ENCODE measurements at places on chromosomes 2 and 18.

- no peak for DNase-seq
Observed at GRCh38 chr2:149562324-149562723, 25.3 kb downstream of the MMADHC start.

DNA sequence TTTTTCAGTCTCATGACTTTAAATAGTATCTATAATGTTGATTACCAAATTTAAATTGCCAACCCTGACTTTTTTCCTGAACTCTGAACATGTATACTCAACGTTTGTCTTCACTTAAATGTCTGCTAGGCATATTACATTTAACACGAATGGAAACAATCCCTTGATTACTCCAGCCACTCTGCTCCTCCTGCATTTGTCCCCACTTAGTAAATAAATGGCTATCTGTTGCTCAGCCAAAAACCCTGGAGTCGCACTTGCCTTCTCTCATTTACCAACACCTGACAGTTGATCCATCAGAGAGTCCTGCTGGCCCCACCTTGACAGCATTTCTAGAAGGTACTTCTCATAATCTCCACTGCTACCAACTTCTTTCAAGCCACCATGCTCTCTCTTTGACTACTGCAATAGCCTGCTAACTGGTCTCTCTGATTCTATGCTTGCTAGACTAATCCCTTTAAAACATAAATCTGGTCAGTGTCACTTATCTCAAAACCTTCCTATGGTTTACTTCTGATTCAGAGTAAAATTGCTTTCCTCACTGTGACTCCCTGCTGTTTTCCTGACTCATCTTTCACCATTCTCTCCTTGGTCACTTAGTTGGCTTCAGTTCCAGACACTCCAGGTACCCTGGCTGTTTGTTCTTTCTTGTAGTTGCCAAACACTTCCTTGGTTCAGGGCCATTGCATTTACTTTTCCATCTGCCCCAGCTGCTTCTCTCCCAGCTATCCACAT is 31.9 kb downstream of the SPAG16 start:
- no peak for DNase-seq

- DNase-seq = no peak
Observed at GRCh38 chr2:32810909-32811495, 135.8 kb upstream of the LTBP1 start.

DNA sequence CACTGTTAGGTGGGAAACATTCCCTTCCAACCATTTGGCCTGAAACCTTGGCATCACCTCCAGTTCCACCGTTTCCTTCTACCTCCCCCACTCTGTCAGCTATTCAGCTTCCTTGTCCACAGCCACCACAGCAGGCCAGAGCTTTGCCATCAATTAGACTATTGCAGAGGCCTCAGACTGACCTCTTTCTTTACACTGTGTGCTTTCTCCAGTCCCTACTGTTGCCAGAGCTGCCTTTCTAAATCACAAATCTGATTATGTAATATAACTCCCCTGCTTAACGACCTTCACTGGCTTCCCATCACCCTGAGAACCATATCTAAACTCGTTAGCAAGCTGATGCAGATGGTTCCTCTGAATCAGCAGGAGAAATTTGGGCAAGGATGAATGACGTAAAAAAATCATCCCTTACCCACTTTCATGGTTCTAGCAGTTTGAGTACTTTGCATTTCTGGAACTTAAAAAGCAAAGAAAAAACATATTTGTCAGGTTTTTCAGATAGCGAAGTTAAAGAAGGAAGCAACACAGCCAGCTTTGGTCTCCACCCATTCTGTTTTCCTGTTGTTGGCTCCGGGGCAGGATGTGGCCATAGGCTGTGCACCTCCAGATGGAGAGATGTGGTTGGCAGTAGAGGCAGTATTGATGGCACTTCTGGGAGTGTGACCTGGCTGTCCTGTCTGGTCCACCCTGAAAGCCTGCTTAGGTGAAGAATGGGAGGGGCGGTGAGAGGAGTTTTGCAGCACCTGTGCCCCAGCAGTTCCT is 422.1 kb downstream of the PARD3B start:
- peak; percentile 54 for DNase-seq

- DNase-seq = no peak
Observed at GRCh38 chr2:175143678-175144077, 24.3 kb downstream of the ATF2 start.

- DNase-seq = no peak
Observed at GRCh38 chr2:88027697-88028389, 11.5 kb upstream of the RNU2-63P start.

DNA sequence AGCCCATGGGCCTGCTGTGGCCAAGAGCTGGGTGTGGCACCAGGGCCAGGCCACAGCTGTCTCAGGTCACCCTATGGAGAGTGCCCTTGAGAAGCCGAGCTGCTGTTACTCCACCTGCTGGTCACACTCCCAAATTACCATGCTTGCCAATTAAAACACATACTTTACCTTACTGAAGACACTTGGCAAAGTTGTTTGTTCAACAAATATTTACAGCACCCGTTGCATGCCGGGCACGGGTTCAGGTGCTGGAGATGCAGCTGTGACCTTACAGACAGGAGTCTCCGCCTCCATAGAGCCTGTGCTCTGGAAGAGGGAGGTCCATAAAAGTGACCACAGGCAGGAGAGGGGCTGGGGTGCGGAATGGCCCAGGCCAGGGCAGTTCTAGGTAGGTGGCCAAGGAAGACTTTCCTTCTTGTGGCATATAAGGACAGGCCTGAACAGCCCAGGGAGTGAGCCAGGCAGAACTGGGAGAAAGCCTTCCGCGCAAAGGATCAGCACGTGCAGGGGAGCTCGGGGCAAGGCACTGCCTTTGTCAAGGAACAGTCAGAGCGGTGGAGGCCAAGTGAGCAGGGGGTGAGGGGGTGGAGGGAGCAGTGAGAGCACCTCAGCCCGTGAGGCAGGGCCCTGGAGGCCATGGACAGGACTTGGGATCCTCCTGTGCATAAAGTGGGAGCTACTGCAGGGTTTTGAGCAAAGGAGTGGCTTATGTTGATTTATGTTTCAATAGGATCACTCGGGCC is 23.6 kb upstream of the RBM44 start:
- DNase-seq = no peak

DNA sequence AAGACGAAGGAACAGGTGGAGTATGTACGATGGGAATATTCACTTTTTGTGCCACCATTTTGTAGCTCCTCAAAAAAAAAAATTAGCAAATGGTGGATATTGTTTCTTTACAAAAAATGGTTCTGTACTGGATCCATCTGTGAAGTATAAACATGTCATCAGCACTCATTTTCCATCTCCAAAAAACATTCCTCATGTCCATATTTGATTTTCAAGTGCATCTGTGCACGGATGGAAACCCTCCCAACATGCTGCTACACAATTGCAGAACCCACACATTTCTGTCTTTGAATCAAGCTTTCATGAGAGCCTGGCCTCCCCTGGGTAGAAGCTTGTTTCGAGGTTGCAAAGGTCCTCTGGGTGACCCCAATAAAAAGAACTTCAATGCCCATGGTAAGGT is 59.6 kb upstream of the ZEB2 start:
- no peak for DNase-seq

- DNase-seq = no peak
Observed at GRCh38 chr2:55048508-55049042, 1.7 kb downstream of the RTN4 start.

GRCh38 chr2:72292433-72292832 is 144.8 kb upstream of the CYP26B1 start:
- no peak for DNase-seq

DNA sequence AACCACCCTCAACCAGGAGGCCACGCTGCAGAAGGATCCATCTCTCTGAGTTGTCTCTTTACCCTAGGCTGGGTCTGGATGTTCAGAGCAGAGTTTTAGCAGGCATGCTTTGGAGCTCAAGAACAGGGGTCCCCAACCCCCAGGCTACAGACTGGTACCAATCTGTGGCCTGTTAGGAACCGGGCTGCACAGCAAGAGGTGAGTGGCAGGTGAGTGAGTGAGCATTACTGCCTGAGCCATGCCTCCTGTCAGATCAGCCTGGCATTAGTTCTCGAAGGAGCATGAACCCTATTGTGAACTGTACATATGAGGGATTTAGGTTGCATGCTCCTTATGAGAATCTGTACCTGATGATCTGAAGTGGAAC is 172.5 kb downstream of the UXS1 start:
- no peak for DNase-seq

DNA sequence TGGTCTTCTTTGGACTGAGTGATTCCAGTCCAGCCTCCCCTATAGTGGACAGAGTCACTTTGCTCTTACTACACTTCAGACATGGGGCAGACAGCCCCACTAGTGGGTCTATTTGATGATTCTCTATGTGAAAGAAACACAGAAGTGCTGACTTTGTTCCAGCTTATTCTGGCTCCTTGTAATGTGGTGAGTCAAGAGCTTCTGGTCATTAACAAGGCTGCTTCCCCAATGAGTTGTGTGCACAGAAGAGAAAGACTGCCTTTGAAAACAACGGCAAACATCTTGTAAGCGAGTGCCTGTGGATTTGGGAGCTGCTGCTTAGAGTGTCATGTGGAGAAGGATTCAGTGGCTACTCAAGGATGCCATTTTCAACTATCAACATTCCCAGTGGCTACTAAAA is 39.1 kb downstream of the RMC1 start:
- no peak for DNase-seq

- no peak for DNase-seq
Observed at GRCh38 chr2:236286873-236287545, 22.8 kb upstream of the ASB18 start.

GRCh38 chr2:144088863-144089262 is 431.1 kb downstream of the ZEB2 start:
- DNase-seq = no peak

DNA sequence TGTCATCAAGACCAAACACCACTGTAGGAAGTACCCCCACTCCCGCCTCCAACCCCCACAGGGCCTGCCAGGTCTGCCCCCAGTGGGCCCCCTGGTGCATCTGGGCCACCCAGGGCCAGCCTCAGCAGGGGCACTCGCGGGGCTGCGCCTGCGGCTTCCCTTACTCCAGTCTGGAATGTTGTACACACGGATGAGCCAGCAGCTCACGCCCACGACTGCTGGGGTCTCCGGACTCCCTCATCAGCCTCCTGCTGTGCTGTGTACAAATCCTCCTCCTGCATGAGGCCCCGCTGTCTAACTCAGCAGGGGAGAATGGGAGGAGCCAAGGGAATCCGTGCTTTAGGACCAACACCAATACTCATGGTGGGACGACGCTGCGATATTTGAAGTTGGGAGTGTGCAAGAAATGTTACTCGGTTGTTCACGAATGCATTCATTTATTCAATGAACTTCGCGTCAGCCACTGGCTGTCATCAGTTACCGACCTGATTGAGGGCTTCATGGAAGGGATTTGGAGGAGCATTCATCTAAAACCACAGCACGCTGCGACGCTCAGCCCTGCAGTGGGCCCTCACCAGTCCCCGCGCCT is 654 bp upstream of the ASB1 start:
- no peak for DNase-seq

DNA sequence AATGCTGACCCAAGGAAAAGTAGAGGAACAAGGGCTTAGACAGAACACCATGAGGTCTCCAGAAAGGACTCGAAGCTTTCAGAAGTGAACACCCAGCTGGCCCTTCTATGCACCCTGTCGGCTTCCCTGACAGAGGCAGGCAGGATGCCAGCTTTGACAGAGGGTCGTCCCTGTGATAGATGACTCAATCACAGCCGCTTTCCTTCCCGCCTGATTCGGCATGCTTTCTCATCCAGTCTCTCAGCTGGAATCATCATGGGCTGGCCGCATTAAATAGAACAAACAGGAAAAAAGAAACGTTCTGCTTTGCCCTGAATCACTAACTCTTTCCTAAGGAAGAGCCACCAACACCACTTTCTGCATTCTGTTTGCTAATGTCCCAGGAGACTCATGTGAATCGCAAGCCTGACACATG is 140.3 kb upstream of the RAB12 start:
- DNase-seq = no peak

- DNase-seq = no peak
Observed at GRCh38 chr2:238322001-238322411, 1.7 kb downstream of the TRAF3IP1 start.

GRCh38 chr2:236343400-236344161 is 79.4 kb upstream of the ASB18 start:
- peak; percentile 48 for DNase-seq

- no peak for DNase-seq
Observed at GRCh38 chr2:8502316-8502715, 179.5 kb upstream of the ID2 start.

- DNase-seq = no peak
Observed at GRCh38 chr18:48172226-48173006, 236.8 kb downstream of the ZBTB7C start.

DNA sequence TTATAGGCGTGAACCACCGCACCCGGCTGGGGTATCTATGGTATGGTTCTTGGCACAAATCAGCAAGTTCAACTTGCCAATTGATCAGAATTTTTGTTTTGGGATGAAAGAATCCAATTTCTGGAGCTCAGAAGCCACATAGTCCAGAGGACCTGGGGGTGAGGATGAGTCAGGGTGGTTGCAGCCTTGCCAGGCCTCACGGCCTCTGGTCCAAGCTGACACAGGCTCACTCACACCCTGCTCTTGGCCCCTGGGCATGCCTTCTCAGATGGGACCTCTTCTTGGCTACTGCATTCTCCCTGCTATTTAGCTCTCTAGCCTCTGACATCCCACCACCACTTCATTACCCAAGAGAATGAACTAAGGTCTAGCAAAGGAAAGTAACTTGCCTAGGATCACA is 16.3 kb downstream of the CAPG start:
- DNase-seq = no peak

DNA sequence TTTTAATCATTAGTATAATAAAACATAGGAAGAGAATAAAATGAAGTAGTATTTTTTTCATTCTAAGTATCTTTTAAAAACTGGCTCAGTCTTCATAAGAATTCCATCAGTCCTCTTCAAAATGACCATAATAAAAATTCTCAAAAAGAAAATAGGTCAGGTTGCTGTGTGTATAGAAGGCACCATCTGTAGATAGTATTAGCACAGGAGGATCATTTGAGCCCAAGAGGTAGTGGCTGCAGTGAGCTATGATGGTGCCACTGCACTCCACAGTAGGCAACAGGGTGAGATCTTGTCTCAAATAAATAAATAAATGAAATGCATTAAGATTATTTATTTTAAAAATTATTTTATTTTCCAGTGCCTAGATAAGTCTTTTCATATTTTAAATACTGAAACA is 475.8 kb downstream of the ZNF804A start:
- DNase-seq = no peak

- no peak for DNase-seq
Observed at GRCh38 chr2:201933792-201934237, 99.8 kb upstream of the FZD7 start.

GRCh38 chr2:177758591-177759371 is 313.8 kb downstream of the PDE11A start:
- DNase-seq = no peak

- no peak for DNase-seq
Observed at GRCh38 chr2:147424766-147425165, 420.1 kb upstream of the ACVR2A start.

DNA sequence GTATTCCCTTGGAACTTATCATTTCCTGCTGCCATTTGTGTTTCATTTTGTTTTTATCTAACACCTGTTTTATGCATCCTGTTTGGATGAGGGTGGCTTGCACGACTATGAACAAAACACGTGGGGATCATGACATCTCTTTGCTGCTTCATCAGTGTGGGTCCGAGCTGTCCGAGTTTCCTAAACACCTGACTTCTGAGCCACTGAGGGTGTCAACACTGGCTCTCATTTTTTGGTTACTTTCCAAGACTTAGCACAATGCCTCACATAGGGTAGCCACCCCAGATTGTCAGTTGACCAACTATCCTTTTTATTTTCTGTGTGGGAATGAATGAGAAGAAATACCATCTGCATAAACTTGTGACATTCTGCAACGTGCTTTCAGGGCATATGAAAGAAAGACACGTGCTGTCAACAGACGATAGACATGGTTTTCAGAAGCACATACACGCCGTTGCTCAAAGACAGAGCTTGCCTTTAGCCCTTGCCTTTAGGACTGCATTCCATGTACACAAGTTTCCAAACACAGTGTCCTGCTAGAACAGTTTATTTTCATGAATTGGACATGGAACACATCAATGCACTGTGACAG is 166.7 kb downstream of the MYT1L start:
- no peak for DNase-seq

Measured in CD8-positive, alpha-beta T cell (primary cell).